ENCODE measurements at places on chromosomes 7 and 10.

DNA sequence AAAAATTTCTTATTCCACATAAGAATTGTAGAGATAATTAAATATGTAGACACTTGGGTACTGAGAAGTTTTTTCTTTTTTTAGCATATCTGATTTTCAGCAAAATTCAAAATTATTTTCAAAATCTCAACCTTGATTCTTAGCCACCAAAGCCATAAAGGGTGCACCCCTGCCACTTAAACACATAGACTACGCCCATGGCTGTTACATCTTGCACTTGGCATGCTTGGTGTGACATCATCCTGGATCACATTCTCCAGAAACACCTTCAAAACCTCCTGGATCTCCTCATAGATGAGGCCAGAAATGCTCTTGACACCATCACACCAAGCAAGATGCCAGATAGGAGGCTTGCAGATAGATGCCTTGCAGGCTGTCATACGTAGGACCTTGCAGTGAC lies 89.1 kb upstream of the KLF14 start:
- H3K4me1 ChIP-seq: no peaks in the 10 kb centered on the region
- no peaks in the 10 kb centered on the region for H3K36me3 ChIP-seq
- H3K27me3 ChIP-seq: peaks cover 57% of the 10 kb centered on the region
- no peak overlapping the region for H3K4me3 ChIP-seq
- H3K27ac ChIP-seq: no peak overlapping the region
- DNase-seq: no peak

DNA sequence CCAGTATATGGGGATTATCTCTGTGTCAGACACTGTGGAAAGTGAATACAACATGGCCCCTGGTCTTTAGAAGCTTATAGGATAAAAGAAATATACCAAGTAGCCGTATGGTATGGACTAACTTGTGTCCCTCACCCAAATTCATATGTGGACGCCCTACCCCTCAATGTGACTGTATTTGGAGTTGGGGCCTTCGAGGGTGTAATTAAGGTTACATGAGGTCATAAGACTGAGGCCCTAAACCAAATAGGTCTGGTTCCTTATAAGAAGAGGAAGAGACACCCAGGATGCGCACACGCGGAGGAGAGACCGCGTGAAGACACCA lies 36.3 kb downstream of the ASB13 start:
- no peak for DNase-seq
- H3K27ac ChIP-seq: no peak overlapping the region
- H3K27me3 ChIP-seq: peaks cover 45% of the 10 kb centered on the region
- peaks cover 6% of the 10 kb centered on the region for H3K4me1 ChIP-seq
- H3K36me3 ChIP-seq: no peaks in the 10 kb centered on the region

DNA sequence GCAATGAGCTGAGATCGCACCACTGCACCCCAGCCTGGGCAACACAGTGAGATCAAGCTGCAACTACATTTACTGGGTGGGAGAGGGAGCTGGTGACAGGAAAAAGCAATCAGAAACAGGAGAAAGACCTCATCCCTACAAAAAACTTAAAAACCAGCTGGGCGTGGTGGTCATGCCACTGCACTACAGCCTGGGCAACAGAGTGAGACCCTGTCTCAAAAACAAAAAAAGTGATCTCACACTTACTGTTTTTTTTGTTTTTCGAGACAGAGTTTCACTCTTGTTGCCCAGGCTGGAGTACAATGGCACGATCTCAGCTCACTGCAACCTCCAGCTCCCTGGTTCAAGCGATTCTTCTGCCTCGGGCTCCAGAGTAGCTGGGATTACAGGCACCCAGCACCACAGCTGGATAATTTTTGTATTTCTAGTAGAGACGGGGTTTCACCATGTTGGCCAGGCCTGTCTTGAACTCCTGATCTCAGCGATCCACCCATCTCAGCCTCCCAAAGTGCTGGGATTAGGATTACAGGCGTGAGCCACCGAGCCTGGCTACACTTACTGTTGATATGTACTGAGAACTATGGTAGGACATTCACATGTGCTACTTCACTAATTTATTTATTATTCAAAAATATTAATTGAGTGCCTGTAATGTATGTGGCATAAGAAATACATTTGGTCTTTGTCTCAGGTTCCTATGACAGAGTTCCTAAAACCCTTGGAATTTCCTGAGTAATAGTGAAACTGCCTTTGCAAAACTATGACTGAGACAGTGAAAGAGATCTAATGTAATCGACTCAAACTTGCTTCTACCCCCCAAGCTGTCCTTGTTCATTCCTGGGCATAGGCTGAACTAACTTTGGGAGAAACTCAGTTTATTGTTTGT lies 27.7 kb upstream of the NRBF2 start:
- H3K4me1 ChIP-seq: peaks cover 5% of the 10 kb centered on the region
- no peak overlapping the region for H3K27ac ChIP-seq
- no peaks in the 10 kb centered on the region for H3K36me3 ChIP-seq

GRCh38 chr7:102046373-102047117 lies 229.1 kb downstream of the CUX1 start:
- H3K27me3 ChIP-seq: no peaks in the 10 kb centered on the region
- H3K4me3 ChIP-seq: no peak overlapping the region
- H3K27ac ChIP-seq: no peak overlapping the region

GRCh38 chr7:48035967-48036478 lies 680 bp downstream of the C7orf57 start:
- peaks cover 13% of the 10 kb centered on the region for H3K27me3 ChIP-seq
- H3K27ac ChIP-seq: peak overlapping the region; percentile 91
- H3K36me3 ChIP-seq: peaks cover 5% of the 10 kb centered on the region
- peak overlapping the region; percentile 82 for H3K4me3 ChIP-seq

GRCh38 chr7:139394540-139394939 lies 34.8 kb downstream of the LUC7L2 start:
- peaks cover 52% of the 10 kb centered on the region for H3K4me1 ChIP-seq
- DNase-seq: no peak
- H3K27me3 ChIP-seq: no peaks in the 10 kb centered on the region
- H3K27ac ChIP-seq: no peak overlapping the region

DNA sequence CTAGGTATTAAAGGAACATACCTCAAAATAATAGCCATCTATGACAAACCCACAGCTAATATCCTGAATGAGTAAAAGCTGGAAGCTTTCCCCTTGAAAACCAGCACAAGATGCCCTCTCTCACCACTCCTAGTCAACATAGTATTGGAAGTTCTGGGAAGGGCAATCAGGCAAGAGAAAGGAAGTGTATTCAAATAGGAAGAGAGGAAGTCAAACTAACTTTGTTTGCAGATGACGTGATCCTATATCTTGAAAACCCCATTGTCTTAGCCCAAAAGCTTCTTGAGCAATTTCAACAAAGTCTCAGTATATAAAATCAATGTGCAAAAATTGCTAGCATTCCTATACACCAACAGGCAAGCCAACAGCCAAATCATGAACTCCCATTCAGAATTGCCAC lies 131.3 kb downstream of the FANK1 start:
- no peak overlapping the region for H3K27ac ChIP-seq
- H3K36me3 ChIP-seq: no peaks in the 10 kb centered on the region
- peaks cover 9% of the 10 kb centered on the region for H3K27me3 ChIP-seq
- no peak for DNase-seq
- H3K4me3 ChIP-seq: no peak overlapping the region
- no peaks in the 10 kb centered on the region for H3K4me1 ChIP-seq

DNA sequence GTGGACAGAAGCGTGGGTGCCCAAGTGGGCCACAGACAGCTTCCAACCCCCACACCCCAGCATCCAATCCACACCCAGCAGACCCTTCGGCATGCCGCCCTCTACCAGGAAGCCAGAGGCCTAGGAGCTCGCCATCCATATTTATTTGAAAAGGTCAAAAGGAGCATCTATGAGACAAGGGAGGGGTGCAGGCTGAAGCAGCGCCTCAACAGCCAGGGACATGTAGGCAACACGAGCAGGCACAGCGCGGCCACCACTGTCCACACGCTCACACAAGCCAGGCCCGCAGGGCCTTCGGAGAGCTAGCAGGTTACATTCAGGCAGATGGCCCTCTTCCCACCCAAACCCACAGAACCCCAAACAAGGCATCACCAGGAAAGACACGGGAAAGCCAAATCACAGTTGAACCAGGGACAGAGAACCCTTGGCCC lies 34.6 kb downstream of the PSAP start:
- DNase-seq: no peak
- H3K36me3 ChIP-seq: peaks cover 33% of the 10 kb centered on the region
- H3K27ac ChIP-seq: no peak overlapping the region
- no peaks in the 10 kb centered on the region for H3K27me3 ChIP-seq
- peaks cover under 1% of the 10 kb centered on the region for H3K4me1 ChIP-seq
- no peak overlapping the region for H3K4me3 ChIP-seq

DNA sequence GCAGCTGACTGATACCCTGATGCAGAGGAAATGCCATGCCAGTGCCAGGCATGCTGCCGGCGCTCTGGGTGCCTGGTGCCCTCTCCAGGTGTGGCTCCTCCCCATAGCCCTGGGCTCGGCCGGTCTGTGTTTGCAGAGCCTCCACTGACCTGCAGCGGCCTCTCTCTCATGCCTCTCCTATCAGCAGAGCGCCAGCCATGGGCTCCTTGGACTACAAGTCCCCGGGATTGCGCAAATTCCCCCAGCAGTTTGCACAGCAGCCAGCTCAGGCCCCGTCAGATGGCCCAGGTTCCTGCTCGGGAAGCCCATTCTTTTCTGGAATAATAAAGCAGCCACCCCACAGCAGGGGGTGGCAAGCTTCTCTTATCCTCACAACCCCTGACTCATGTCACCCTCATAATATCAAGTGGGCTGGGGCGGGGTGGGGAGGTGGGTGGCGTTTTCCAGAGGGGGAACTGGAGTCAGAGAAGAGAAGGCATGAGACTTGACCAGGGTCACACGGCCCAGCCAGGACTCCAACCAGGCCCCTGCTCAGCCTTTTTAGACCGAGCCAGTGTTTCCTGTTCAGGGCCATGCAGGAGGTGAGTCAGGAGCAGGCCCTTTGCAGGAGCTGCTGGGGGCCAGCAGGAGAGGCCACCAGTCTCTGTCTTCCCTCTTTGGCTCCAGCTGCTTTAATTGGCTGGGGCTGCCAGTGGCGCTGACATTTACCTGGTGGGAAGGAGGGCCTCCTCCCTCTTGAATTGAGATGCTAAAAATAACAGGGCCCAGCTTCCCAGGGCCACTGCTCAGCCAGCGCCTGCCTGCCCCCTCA lies 58.6 kb downstream of the ZMIZ1 start:
- H3K4me1 ChIP-seq: peaks cover 16% of the 10 kb centered on the region
- no peaks in the 10 kb centered on the region for H3K36me3 ChIP-seq
- no peak for DNase-seq
- H3K27ac ChIP-seq: no peak overlapping the region
- no peaks in the 10 kb centered on the region for H3K27me3 ChIP-seq

- H3K27me3 ChIP-seq: no peaks in the 10 kb centered on the region
- no peaks in the 10 kb centered on the region for H3K4me1 ChIP-seq
- DNase-seq: no peak
- H3K27ac ChIP-seq: no peak overlapping the region
- no peak overlapping the region for H3K4me3 ChIP-seq
Measured at GRCh38 chr10:24238519-24239247, 29.7 kb downstream of the KIAA1217 start.

GRCh38 chr10:61125560-61126170 lies 181.7 kb upstream of the RHOBTB1 start:
- no peaks in the 10 kb centered on the region for H3K36me3 ChIP-seq
- no peak for DNase-seq
- no peaks in the 10 kb centered on the region for H3K27me3 ChIP-seq

- H3K36me3 ChIP-seq: no peaks in the 10 kb centered on the region
- H3K4me3 ChIP-seq: no peak overlapping the region
- H3K27ac ChIP-seq: no peak overlapping the region
- H3K27me3 ChIP-seq: no peaks in the 10 kb centered on the region
Measured at GRCh38 chr10:115829521-115830205, 443.3 kb downstream of the GFRA1 start.

DNA sequence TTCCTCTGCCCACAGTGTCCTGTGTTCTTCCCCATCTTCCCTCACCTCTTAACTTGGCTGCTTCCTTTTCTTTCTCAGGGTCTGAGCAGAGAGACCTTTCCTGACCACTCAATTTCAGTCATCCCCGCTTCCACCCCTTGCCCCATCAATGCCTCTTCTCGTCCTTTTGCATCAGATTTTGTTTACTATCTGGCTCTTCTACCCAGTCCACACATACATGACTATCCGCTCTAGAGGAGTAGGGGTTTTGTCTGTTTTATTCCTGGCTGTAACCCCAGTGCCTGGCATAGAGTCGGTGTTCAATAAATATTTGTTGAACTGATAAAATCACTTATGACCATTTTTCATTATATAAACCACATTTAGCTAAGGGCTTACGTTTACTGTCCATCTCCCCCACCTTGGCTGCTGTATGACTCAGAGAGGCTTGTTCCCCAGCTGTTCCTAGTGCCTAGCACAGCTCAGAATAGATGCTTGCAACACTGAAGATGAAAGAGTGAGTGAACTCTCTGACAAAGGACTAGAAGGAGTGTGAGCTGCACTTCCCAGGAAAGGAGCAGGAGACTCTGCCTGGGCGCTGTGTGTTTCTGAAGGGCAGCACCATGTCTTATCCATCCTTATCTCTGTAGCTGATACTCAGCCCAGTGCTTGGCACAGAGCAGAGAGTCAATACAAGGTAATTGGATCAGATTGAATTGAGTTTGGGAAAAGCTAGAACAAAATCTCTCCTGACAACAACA lies 21.9 kb downstream of the ARID5B start:
- H3K4me1 ChIP-seq: peaks cover 35% of the 10 kb centered on the region
- no peak for DNase-seq
- no peak overlapping the region for H3K27ac ChIP-seq

DNA sequence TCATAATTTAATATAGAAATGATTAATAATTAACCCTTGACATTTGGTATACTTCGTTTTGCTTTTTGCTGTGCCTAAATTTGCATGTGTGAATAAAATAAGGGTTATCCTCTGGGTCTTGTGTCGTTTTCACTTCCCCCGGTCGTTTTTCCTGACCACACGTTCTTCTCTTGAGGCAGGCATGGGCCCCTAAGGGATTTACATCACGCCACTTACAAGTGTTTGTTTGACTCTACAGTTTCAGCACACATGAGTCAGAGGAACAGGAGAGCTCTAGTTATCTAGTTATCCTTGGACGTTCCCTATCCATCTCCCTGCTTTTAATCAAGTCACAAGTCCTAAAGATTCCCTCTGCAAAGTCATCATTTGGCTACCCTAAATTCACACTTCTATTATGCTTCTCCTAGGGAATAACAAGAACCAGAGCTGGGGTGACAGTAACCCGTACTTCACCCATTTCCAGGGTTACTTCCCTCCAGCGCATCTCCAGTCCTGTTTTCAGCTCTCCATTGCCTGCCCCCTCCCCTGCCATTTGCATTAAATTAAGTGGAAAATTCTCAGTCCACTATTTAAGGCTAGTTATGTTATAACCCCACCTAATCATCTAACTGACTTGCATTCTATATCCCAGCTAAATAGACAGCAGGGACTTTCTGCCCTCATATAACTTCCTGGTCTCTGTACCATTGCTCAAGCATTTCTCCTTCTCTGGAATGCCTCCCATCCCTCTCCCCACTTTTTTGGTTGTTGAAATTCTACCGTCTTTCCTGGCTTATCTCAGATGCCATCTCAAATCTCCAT lies 206.9 kb downstream of the PTEN start:
- H3K4me1 ChIP-seq: peaks cover 26% of the 10 kb centered on the region
- no peak overlapping the region for H3K4me3 ChIP-seq
- DNase-seq: no peak
- no peaks in the 10 kb centered on the region for H3K36me3 ChIP-seq

Data from central memory CD8-positive, alpha-beta T cell (primary cell).